ENCODE measurements at places on chromosomes 7 and 10.

- DNase-seq: peak; percentile 80
Measured at GRCh38 chr7:130758429-130759056, 24.5 kb upstream of the KLF14 start.

DNA sequence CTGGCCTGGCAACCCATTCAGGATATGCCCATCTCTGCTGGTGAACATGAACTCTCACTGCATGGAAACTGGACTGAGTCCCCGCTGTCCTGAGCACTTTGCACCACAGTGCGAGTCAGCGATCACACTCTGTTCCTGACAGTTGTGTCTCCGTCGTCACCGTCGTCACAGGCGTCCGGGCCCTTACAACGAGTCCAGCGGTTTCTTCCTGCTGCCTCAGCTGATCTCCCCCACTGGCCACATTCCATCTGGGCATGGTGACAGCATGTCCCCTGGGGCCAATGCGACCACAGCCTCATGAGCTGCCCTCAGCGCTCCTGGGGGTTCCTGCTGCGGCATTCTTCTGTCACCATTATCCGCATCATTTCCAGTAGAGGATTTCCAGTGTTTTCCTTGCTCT is 76.8 kb upstream of the KLF6 start:
- no peak for DNase-seq

- no peak for DNase-seq
Measured at GRCh38 chr7:49805371-49806007, 32.1 kb downstream of the VWC2 start.

GRCh38 chr10:95920798-95921426 is 13.1 kb downstream of the CC2D2B start:
- no peak for DNase-seq

GRCh38 chr7:29013082-29013695 is 55.1 kb upstream of the TRIL start:
- DNase-seq: peak; percentile 9

Measured in fibroblast of lung (primary cell).